ENCODE measurements at places on chromosomes 13 and 19. TPM values are rescaled to one million over a fixed set of nuclear protein-coding genes. Genes with fewer than 3 reads are reported as not detected.

Gene KLK14
- total RNA-seq = 0.63 TPM

Gene SLC25A30
- 8.5 TPM for total RNA-seq

Gene NLRP7
- total RNA-seq = not detected

Gene FREM2
- 3.8 TPM for total RNA-seq

Gene SPRYD7
- total RNA-seq = 10.3 TPM

Gene TMEM145
- total RNA-seq = 77.6 TPM

All from parietal lobe (tissue), 2 donors.